Spinal cord (tissue), 10 donors: ENCODE measurements at places on chromosomes 13 and 19. TPM values are rescaled to one million over a fixed set of nuclear protein-coding genes. Genes with fewer than 3 reads are reported as not detected.

DNA sequence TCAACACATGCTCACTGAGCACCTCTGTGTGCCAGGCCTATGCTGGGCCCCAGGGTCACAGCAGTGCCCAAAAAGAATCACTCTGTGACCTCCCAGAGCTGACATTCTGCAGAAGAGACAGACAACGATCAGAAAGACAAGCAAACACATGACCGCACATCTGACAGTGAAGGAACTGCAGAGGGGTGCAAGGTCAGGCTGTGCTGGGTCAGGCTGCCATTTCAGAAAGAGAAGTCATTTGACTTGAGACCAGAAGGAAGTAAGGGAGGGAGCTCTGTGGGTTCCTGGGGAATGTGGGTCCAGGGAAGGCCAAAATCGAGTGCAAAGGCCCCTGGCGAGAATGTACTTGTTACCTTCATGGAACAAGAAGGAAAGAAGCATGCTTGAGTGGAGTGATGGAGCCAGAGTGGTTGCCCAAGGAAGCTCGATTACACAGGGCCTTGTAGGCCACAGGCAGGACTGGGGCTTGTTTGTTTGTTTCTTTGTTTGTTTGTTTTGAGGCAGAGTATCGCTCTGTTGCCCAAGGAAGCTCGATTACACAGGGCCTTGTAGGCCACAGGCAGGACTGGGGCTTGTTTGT is 11.4 kb upstream of the CD22 start:
- DNase-seq: no peak

GRCh38 chr13:59047546-59047945 is 1116.2 kb downstream of the DIAPH3 start:
- DNase-seq: no peak

DNA sequence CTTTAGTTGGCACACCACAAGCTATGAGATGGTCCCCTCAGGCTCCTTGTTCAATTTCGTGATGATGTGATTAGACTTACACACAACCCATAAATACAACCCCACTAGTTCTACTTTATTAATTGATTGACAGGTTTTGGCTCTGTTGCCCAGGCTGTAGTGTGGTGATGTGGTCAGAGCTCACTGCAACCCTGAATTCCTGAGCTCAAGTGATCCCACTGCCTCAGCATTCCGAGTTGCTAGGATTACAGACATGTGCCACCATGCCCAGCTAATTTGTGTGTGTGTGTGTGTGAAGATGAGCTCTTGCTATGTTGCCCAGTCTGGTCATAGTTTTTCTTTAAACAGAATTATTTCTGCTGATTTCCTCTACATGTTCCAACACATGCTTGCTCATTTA is 17.5 kb upstream of the HTR2A start:
- DNase-seq: no peak

GRCh38 chr13:69306766-69307165 is 800.9 kb upstream of the ATXN8OS start:
- DNase-seq: no peak

- DNase-seq: no peak
Measured at GRCh38 chr13:94658926-94659597, 53.3 kb downstream of the SOX21 start.

GRCh38 chr19:41352609-41353465 is 885 bp downstream of the TGFB1 start:
- no peak for DNase-seq

GRCh38 chr13:108225440-108225839 is 7.2 kb downstream of the ABHD13 start:
- no peak for DNase-seq

DNA sequence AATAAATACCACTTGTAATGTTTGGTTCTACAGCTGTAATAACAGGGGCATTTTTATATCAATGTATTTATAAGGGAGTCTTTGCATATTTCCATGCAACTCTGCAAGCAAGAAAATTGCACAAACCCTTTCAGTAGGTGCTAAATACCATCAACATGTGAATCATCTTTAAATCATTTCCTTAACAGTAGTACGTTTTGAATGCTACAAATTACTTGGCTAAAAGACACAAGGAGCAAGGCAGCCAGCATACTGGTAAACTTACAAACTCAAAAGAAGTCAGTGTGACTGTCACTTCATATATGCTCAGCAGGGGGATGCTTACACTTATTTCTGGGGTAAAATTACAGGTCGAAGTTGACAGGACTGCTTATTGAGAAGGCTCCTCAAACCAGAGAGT is 402.4 kb downstream of the EFNB2 start:
- no peak for DNase-seq

Gene RAB3D
- 14.2 TPM for total RNA-seq

- DNase-seq: no peak
Measured at GRCh38 chr19:44765033-44765948, 12.4 kb upstream of the CBLC start.

Gene C19orf81
- total RNA-seq: 7.1 TPM

DNA sequence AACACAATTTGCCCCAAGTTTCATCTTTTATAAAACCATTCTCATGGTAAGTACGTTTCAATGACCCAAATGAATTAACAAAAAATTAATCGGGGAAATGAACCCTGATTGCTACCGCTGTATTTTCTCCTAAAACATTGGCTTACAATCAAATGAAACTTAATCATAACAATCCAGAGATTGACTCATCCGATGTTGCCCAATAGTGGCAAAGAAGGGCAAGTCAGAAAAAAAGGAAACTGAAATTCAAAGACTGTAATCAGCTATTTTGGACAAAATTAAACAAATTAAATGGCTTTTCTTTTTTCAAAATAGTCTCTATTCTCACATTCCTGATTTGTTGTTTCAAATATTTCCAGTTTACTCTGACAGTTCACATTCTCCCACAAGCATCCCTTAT is 3.9 kb upstream of the ACOD1 start:
- no peak for DNase-seq

Gene CLEC4M
- total RNA-seq: 1.8 TPM

Gene ARHGEF18
- total RNA-seq: 19.7 TPM

DNA sequence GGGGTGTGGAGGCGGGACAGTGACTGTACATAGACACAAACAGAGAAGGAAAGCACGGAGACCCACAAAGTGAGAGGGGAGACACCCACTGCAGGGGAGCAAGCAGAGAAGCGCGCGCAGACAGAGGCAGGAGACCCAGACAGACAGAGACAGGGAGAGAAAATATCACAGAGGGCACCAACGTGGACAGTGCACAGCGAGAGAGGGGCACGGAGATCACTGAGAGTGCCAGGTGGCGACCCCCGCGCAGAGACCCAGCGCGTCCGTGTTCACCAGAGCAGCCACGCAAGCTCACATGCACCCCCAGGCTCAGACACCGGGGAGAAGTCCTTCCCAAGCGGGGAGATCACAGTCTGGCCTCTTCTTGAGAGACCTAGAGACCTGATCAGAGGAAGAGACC is 1.4 kb upstream of the CACNG7 start:
- DNase-seq: no peak
